Amygdala (tissue), 56 donors: ENCODE measurements at places on chromosomes 1 and 21.

- no peak for DNase-seq
These were observed 25.1 kb upstream of the LSS start for GRCh38 chr21:46253610-46254124.

DNA sequence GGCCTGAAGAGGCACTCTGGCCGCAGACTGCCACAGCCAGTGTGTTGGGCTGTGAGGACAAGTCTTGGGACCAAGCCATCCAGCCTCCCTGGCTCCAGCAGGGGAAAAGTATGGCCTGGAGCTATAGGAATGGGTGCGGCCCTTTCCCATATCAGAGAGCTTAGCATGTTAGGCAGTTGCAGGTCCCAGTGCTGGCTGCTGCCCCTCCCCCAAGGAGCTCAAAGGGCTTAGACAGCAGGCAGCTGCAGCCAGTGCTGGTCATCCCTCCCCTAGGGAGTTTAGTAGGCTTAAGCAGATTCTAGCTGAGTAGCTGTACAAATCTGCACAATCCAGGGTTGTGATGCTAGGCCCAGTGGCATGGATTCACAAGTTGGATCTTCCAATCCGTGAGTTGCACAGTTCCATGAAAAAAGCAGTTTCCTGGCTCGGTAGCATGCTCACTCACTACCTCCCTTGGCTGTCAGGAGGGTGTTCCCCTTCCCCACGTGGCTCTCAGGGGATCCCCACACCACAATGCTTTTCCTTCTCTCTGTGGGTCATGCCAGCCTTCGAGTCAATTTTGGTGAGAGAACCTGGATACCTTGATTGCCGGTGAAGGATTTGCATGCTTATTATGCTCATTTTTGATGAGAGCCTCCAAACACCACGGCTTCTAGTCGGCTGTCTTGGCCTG lies 1490.8 kb downstream of the BRINP3 start:
- no peak for DNase-seq

DNA sequence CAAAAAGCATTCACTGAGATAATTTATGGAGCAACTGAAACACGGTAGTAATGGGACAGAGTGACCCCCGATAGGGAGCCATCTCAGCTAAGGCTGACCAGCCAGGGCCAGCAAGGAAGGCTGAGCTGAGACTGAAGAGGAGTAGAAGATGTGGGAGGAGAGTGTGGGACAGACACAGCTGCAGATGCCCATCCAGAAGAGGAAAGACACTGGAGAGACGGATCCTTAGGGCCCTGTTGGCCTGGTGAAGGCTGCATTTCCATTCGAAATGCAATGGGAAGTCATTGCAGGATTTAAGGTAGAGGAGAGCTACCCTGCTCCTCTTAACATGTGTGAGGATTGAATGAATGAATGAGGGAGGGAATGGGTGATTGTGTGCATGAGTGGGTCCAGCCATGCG lies 44.0 kb upstream of the LRP8 start:
- DNase-seq, result no peak

DNA sequence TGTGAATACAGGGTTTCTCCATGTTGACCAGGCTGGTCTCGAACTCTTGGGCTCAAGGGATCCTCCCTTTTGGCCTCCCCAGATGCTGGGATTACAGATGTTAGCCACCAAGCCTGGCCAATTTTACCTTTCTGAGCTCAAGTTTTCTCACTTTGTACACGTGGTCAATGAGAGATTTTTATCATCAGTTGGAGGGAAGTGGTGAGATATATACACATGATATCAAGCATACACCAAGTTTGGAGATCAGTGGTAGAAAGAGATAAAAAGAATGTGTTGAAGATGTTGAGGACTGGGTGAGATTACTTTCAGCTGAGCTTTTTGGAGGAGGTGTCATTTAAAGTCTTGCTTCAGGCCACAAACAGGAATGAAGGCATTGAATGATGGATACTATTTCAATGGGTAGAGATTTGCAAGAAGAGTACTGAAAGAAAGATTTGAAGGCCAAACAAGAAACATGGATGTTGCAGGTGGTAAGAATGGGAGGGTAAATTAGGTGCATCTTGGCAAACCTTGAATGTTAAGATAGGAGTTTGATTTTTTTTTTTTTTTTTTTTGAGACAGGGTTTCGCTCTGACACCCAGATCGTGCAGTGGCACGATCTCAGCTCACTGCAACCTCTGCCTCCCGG lies 3.0 kb upstream of the SESN2 start:
- no peak for DNase-seq

GRCh38 chr1:176717066-176717750 lies 254.2 kb downstream of the PAPPA2 start:
- no peak for DNase-seq

DNA sequence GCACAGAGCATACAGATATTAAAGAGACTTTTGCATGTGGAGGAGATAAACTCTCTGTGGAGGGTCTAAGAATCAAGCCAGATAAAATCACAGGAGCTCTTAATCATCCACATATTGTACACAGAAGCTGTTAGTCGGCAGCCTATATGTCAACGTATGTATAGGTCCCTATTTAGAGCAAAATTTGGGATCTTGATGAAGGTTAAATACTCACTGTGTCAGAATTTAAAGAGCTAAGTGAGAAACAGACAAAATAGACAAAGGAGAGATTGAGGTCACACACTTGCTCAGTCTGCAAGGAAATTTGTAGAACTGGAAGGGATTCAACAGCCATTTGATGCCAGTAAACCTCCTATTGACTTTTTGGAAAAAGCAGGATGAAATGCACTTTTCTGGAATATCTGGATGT lies 4.1 kb upstream of the IRF2BP2 start:
- DNase-seq, result no peak

DNA sequence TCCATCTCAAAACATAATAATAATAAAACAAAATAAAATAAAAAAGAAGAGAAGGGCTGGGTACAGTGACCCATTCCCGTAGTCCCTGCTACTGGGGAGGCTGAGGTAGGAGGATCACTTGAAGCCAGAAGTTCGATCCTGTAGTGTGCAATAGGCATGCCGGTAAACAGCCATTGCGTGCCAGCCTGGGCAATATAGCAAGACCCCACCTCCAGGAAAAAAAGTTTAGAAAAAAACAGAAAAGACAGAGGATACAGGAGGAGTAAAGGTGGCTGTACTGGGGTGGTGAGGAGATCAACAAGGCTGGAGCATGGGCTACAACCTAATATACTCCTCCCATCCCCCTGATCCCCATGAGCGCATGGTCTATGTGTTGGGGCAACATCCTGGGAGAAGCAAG lies 30.8 kb downstream of the PTAFR start:
- DNase-seq, result no peak

DNA sequence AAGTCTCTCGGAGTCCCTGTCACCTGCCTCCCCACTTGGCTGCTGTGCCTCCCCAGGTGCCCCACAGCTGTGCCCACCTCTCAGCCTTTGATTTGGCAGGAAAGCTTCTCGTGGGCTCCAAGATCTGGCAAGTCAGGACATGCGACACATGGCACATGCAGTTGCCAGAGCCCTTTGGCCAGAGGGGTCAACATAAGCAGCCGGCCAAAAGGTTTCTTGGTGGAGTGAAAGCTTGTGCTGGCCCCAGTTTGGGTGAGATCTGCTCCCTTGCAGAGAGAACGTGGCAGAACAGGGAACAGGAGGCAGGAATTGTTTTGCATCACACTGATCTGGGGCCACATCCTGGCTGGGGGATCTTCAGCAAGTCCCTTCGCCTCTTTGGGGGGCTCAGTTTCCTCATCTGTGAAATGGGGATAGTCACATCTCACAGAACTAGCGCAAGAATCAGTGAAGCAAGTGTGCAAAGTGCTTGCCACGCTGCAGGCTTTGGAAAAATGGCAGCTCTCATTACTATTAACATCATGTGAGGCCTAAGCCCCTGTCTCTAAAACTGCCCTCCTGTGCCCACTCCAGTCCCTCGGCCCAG lies 232.6 kb downstream of the TRABD2B start:
- no peak for DNase-seq

DNA sequence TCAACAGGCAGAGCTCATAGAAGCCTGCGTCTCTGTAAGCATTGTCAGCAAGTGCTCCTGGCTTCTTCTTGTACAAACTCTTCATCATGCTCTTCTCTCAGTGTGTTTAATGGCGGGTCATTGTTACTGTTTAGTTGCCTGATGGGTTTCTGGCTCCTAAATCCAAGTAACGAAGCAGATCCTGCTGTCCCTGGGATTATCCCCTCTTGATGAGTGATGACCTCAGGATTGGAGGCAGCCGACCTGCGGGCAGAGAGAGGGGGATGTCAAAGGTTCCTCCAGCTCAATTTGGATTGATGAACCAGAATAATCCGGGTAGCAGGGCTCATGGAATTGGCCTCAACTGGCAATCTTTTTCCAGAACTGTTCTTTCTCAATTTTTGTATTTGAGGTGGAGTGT lies 66.1 kb upstream of the BARHL2 start:
- no peak for DNase-seq

- DNase-seq, result no peak
These were observed at the start of gene CD101 for GRCh38 chr1:117001254-117001927. TSS of gene CD101 (plus strand) at chr1:117001760. CDS start at chr1:117001818, 58 bp downstream.

DNA sequence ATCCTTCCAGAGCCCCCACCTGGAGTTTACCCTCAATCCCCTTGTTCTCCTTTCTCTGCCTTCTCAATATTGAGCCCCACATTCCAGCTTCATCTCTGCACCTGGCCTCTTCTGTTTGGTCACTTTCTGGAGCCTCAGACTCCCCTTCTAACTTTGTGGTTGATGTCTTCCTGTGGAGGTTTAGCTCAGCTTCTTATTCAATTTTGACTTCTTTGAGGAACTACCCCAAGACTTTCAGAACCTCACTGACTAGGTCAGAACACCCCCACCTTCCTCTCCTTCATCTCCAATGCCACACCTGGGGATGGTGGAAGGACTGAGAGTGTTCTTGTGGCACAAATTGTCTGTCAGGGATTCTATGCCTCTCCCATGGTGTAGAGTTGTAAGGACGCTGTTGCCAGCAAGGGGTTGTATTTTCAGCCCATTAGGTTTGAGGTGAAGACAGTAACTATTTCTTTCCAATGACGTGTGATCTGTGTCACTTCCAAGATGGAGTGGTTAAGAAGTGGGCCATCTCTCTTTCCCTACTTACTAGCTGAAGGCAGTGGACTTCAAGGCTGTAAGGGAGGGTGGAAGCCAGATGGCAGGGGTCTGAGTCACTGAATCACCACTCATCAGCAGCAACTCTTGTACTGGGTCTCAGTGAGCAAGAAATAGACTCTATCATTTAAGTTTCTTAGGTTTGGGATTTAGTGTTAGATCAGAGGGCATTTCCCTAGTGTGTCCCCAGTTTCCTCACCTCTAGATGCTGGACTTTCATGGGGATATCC lies 80.6 kb downstream of the PAPPA2 start:
- DNase-seq, result no peak

GRCh38 chr1:78274814-78275213 lies 216.0 kb upstream of the PTGFR start:
- no peak for DNase-seq

- DNase-seq, result no peak
These were observed 65.8 kb downstream of the CD247 start for GRCh38 chr1:167452483-167452882.

DNA sequence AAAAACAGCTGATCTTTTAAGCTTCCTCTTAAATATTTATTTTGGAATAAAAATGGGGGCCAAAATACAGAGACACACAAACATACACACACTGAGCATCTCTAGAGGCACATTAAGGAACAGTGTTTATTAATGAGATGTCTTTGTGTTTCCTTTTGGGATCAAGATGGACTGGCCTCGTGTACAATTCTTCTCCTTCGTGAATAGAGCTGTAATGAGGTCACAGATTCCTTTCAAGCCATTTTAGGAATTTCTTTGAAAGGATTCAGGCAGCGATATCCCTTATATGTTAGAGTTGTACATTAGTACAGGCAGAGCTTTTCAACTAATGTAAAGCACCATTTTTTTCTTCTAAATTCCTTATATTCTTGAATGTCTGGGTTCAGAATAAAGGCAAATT lies 295.7 kb downstream of the CHRM3 start:
- no peak for DNase-seq

DNA sequence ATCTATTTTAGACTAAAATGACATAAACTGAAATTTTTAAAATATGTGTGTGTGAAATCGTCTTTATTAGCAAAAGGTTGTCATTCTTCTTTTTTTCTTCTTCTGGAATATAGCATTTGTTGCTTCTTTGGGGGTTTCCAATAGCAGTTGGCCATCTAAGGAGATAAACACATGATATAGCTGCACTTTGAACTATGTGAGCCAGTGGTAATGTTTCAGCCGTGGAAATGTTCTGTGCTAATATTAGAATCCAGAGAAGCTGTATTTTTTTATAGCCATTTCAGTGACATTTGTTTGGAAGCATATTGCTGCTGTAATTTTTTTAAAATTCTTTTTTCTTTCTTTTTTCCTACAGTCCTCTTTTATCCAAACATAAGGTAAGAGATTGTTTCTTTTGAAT lies 75.1 kb downstream of the CNST start:
- no peak for DNase-seq

- no peak for DNase-seq
These were observed 4.1 kb upstream of the HPCA start for GRCh38 chr1:32881871-32882850.

- no peak for DNase-seq
These were observed 19.5 kb upstream of the SELENON start for GRCh38 chr1:25780318-25781129.
